ENCODE measurements at places on chromosomes 11 and 22.

DNA sequence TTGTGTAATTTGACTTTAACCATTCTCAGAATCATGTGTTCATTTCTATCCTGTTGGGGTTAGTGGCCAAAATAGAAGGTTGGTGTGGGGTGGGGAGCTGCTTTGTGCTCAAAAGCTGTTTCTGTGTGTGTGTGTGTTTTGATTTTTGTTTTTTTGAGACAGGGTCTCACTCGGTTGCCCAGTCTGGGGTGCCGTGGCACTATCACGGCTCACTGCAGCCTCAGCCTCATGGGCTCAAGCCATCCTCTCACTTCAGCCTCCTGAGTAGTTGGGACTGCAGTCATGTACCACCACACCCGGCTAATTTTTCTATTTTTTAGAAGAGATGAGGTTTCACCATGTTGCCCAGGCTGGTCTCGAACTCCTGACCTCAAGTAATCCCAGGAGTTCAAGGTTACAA is 18.1 kb upstream of the AIFM3 start:
- no peak for DNase-seq

GRCh38 chr11:57306940-57307565 is 17.7 kb downstream of the TNKS1BP1 start:
- DNase-seq, result no peak

GRCh38 chr11:117214404-117215110 is 15.4 kb downstream of the TAGLN start:
- no peak for DNase-seq

GRCh38 chr11:20712912-20713311 is 43.5 kb downstream of the NELL1 start:
- DNase-seq, result no peak

GRCh38 chr11:104968856-104969776 is 742 bp upstream of the CASP4 start:
- DNase-seq, result peak; percentile 59

DNA sequence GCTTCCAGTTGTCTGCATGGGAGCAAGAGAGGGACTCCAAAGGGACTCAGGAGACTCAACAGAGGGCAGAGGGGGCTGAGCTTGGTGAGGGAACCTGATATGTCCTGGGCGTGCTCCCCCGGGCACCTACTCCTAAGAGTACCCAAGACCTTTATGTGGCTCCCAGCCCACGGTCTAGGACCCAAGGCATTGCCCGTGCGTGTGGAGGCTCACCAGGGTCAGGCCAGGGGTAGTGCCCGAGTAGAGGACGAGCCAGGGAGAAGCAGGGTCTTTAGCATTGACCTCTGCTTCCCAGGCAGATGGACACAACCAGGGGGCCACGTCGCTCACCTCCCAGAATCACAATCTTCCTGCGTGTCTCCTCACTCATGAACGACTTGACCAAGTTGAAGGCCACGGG is 13.4 kb downstream of the SEC14L4 start:
- no peak for DNase-seq

DNA sequence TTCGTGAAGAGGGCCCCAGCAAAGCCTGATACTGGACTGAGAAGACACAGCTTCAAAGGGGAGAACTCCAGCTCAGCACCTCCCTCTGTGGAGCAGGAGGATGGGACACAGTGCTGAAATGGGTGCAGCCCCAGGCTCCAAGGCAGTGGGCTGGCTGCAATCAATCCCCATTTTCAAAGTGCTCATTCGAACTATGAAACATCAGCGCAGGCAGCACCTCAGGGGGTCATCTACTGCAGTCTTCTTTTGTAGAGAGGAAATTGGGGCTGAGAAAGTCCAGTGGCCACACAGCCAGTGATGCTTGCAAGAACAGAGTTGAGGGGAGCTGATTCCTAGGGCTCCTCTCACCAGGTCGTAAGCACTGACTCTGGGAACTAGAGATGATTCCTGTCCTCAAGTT is 25.1 kb downstream of the OPCML start:
- DNase-seq, result no peak

GRCh38 chr11:67058506-67058905 is 1.9 kb downstream of the RHOD start:
- no peak for DNase-seq

DNA sequence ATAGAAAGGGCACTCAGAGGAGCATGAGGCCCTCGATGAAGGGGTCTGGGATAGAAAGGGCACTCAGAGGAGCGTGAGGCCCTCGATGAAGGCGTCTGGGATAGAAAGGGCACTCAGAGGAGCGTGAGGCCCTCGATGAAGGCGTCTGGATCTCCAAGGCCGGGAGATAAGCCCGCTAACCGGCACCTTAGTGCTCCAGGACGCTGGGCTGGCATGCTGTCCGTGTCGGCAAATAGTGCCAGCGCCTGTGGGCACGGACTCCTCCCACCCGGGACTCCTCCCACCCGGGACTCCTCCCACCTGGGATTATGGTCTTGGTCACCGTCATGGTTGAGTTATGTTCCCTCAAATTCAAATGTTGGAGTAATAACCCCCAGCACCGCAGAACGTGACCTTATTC is 725.3 kb downstream of the BRD1 start:
- no peak for DNase-seq

DNA sequence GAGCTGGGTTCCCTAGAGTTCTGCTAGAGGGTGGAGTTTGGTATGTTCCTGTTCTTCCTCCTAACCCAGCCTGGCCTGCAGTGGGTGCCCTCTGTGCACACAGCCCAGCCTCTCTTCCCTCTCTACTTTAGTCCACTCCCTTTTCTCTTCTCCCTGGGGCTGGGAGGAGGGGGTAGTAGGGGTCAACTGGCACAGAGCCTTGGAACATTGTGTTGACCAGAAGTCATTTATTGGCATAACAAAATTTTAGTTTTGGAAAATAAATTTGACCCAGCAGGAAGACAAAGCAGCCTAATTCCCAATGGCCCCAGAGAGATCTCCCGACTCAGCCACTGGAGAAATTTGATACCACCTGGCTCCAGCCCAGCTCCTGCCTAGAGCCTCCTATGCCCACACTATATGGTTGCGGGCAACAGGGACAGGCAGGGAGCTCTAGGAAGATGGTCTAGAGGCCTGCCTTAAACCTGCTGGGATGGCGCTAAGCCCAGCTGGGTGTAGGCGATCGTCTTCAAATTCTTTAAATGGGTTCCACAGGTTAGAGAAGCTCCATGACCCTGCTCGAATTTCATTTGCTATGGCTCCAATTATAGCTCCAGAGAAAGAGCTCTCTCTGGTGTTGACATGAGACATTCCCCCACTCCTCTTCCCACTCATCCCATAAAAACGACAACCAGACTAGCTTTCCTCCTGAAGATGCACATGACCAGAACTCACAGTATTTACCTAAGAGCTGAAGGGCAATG is 9.9 kb downstream of the PCSK7 start:
- DNase-seq, result peak; percentile 94

DNA sequence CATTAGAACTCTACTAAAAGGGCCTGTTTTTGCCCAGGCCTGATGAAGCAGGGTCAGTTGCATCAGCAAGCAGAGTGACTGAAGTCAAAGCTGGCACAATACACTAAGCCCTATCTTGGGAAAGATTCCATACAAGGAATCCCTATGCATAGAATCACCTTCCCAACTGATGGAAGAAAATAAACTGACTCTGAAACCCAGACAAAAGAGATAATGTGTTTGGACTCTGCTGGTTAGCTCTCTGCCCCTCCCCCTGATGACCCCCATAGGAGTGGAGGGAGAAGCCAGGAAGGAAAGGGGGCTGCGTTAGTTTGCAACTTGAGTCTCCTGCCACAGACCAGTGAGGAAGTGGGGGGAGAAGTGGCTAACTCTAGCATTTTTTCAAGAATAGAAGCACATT is 32.9 kb downstream of the GALNT18 start:
- no peak for DNase-seq

GRCh38 chr11:2380807-2381350 is 3.8 kb downstream of the CD81 start:
- DNase-seq, result peak; percentile 75

DNA sequence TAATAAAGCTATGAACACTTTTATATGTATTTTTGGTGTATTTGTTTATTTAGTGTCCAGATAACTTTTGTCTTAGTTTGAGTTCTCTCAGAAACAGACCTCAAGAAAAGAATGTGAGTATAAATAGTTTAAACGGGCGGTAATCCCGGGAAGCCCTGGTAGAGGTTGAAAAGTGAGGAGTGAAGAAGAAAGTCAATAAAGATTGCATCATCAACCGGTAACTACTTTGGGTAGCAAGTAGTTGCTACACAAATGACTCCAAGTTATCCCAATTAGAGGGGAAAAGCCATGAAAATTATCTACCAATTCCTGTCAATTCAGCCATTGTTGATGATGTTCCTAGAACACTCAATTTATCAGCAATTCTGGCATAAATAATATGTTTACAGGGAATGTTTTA is 870.3 kb upstream of the RAG2 start:
- no peak for DNase-seq

DNA sequence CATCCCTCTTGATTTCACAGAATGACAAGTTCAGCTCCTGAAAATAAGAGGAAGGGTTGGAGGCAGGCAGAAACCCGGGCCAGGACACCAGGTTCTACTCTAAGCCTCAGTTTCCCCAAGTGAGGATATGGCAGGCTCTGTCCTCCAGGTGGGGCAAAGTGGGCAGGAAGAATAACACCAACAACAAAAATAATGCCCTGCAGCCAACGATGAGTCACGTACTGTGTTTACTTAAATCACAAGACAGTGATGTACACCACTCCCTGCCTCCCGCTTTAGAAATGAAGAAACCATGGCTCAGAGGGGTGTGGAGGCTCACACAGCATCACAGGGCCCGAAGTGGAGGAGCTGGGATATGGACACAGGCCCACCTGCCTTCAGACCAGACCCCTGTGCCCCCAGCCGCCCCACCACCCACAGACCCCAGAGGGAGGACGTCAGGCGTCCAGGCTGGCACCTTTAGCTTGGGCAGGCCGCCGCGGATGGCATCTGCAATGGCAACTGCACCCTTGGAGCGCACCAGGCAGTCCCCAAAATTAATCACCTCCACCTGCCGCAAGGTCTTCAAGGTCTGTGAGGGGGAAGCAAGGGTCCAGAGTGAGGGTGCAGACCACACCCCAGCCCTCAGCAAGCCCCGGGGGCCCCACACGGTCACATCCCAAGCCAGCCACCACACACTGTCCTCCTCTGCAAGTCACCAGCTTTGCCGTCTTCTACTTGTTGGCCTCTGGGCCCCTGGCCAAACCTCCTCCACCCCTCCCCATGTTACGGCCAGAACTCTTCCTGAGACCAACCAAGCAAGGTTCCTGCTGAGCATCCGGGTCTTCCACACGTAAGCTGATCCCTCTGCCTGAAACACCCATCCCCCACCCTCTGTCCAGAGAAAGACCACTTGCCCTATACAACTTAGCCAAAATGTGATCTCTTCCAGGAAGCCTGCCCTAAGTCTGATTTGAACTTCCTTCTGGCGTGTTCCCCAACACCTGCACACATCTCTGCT is 15.8 kb upstream of the CHADL start:
- peak; percentile 87 for DNase-seq

Measured in cardiac fibroblast (primary cell).